ENCODE measurements at places on chromosomes 4 and X.

GRCh38 chr4:137226900-137227299, 305.4 kb downstream of the PCDH18 start:
- DNase-seq, result no peak

GRCh38 chr4:124887739-124888138, 175.2 kb upstream of the ANKRD50 start:
- no peak for DNase-seq

DNA sequence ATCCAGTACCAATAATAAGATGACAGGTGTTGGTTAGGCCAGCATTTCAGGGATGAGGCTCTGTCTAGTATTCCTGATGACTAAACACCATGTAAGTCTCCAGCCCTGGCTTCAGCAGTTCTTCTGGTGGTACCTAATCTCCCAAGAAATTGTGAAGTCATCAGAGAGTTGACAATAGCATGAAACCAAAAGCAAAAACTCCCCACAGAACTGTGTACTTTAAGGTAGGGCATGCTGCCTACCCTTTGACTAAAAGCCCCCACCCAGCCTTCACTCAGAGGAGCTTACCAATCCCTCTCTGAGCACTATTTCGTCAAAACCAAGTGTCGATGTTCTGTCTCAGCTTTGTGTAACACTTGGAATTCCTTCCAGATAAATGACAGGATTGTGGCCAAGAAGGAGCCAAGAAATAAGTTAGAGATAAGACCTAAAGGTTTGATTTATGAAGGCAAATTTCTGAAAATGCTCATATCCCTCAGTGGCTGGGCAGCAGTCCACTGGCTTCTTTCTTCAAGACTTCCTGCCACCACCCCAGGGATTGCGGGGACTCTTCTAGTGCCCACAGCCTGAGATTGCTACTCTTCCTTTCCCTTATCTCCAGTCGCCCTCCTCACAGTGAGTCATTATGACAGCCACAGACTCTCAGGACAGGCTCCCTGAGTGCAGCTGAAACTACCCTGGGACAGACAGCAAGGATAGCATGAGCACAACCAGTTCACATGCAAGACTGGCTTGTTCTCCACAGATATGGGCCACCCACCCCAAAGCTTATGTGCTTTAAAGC, 67.3 kb upstream of the LHFPL1 start:
- no peak for DNase-seq

DNA sequence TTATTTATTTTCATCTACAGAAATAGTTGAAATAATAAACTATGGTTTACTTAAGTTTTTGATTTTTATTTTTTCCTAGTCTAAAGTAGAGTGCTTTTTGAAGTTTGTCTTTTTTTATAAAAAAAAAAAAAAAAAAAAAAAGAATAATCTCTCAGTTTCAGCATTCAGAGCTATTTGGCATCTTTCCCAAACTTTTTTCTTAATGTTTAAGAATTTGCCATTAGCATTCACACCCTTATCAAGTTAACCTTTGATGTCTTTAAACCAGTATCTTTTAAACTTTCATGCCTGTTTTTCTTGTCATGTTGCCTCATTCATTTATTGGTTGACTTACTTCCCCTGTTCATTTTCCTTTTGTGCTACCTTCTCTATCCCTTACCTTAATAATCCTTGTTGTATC, 60.9 kb upstream of the FHDC1 start:
- no peak for DNase-seq

DNA sequence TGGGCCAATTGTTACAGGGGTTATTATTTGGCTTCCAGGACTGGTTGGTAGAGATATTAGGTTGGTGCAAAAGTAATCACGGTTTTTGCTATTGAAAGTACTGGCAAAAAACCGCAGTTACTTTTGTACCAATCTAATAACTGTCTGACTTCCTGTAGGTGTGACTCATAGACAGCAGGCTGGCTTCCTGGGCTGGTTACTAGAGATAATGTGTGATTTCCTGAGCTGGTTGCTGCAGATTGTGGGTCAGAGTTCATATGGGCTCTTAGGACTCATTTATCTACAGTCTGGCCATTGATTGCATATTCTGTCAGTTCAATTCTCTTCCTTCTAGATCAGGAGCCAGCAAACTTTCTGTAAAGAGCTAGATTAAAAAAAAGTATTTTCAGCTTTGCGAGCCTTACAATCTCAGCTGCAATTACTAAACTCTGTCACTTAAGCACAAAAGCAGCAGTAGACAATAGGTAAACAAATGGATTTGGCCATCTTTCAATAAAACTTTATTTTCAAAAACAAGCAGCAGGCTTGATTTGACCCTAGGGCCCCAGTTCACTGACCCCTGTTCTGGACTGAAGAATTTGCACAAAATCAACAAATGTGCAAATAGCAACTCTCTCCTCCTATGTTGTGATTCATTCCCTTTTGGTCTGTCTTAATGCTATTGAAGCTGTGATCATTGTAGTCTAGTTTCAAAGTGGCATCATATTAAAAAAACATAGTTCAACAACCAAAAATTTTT, 50.8 kb upstream of the BOD1L1 start:
- DNase-seq, result no peak

GRCh38 chr4:94961420-94961819, 203.7 kb downstream of the BMPR1B start:
- DNase-seq, result no peak

DNA sequence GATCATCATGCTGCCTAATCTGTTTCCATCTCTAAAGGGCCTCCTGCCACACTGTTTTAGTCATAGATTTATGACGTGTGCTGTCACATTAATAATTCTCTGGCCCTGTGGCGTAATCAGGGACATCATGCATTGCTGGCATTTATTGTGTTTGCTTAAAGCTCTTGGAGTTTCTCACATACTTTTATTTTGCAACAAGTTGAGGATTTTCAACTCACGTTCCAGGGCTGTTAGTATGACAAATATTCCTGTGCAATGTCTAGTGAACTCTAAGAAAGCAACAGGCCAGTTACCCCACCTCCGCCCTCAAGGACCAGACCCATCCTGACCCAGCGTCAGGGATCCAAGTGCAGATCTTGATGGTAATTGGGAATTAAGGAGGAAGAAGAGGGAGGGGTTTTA, 7.8 kb upstream of the PIGA start:
- DNase-seq, result no peak

DNA sequence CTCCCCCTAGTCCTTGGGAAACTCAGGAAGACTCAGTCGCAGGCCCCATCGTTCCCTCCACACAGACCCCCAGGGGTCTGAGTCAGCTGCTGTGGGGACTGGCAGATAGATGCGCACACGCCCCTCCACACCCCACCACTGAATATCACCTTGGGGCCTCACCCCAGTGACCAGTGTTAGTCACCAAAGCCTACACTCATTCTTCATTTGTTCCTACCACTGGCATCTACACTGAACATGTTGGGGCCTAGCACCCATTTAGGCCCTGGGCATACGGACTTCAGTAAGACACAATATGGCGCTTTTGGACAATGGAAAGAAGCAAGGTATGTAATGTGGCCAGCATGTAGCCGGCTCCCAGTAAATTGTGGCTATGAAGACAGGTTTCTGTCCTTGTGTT, 154.1 kb upstream of the PJA1 start:
- DNase-seq, result no peak

- no peak for DNase-seq
Observed at GRCh38 chrX:42237956-42238355, 314.6 kb upstream of the CASK start.

GRCh38 chr4:47032405-47033106, 1.2 kb downstream of the GABRB1 start:
- peak; percentile 52 for DNase-seq

GRCh38 chrX:20654596-20655106, 387.9 kb upstream of the RPS6KA3 start:
- DNase-seq, result no peak

GRCh38 chrX:9730752-9731151, 34.9 kb downstream of the GPR143 start:
- no peak for DNase-seq

DNA sequence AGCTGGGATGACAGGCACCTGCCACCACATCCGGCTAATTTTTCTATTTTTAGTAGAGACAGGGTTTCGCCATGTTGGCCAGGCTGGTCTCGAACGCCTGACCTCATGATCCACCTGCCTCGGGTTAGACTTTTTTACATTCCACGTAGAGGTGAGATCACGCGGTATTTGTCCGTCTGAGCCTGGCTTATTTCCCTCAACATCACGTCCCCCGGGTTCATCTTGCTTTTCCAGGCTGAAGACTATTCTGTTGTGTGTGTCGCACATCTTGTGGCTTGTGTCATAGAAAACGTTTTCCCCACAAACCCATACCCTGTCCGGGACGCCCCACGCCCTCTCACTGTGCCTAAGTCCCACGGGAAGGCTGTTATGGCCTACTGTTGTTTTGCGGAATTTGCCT, 185.3 kb downstream of the CRLF2 start:
- DNase-seq, result no peak

GRCh38 chr4:5894266-5894665, 1.4 kb upstream of the CRMP1 start:
- DNase-seq, result no peak

GRCh38 chr4:183173580-183174526, 74.8 kb downstream of the WWC2 start:
- DNase-seq, result no peak

DNA sequence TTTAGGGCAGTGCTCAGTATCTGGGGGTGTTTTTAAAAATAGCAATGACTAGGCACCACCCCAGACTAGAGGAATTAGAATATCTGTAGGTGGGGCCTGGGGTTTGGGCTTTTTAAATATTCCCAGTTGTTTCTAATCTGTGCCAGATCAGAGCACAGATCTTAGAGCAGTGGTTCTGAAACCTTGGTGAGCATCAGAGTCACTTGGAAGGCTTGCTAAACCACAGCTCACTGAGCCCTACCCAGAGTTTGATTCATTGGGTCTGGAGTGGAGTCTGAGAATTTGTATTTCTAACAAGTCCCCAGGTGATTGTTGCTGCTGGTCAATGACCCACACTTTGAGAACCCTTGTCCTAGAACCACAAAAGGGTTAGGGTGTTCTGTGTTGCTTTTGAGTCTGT, 16.7 kb downstream of the HADH start:
- DNase-seq, result no peak

- no peak for DNase-seq
Observed at GRCh38 chrX:19178402-19178801, 56.1 kb upstream of the ADGRG2 start.

GRCh38 chrX:104921584-104922205, 298.8 kb downstream of the TEX13A start:
- no peak for DNase-seq

GRCh38 chrX:53188763-53189162, 36.2 kb downstream of the KDM5C start:
- no peak for DNase-seq

DNA sequence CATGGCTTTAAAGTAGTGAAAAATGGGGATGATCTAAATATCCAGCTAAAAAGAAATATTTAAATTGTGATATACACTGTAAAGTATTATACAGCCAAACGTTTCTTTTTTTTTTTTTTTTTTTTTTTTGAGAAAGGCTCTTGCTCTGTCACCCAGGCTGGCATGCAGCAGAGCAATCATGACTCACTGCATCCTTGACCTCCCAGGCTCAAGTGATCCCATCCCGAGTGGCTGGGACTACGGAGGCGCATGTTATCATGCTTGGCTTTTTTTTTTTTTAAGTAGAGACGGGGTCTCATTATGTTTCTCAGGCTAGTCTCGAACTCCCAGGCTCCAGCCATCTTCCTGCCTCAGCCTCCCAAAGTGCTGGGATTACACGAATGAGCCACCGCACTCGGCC, 17.1 kb downstream of the SMIM14 start:
- DNase-seq, result no peak

DNA sequence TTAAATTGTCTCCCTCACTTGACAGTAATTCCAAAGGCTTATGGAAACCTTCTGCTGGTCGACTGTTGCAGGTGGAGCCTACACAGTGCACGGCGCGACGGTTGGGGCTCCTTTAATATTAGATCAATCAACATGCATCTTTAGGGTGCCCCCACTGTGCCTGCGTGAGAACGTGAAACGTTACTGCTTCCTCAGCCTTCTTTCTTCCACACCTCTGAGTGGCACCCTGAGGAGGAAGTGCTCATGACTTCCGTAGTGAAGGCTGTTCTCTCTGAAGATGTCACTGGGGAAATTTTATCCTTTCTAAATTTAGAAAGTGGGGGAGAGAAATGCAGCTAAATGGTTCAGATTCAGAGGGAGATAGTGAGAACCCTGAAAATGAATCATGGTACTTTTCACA, 184.0 kb upstream of the ZFP42 start:
- DNase-seq, result no peak

GRCh38 chr4:99578714-99579113, 4.1 kb downstream of the MTTP start:
- no peak for DNase-seq

- no peak for DNase-seq
Observed at GRCh38 chr4:96448315-96448872, 608.5 kb downstream of the PDHA2 start.

GRCh38 chr4:7571701-7572100, 137.0 kb upstream of the PSAPL1 start:
- DNase-seq, result no peak

- no peak for DNase-seq
Observed at GRCh38 chr4:70915036-70915815, 13.1 kb downstream of the MOB1B start.

- DNase-seq, result no peak
Observed at GRCh38 chr4:47557255-47557654, 72.2 kb downstream of the ATP10D start.

Data from cerebellar nuclear complex (tissue), 1 donor.